ENCODE measurements at places on chromosomes 1 and 21.

DNA sequence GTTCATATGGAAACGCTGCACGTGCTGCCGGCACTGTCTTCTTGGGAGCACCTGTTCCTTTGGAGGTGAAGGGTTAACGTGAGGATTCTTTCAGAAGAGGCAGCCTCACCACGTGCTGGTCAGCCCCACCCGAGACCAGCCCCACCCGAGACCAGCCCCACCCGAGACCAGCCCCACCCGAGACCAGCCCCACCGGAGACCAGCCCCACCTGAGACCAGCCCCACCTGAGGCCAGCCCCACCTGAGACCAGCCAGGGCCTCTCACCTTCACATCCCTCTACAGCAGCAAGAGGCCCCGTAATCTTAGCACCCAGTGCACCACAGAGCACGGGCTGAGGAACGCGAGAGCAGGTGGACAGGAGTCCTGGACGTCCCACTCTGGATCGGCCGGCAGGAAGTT lies 18.0 kb downstream of the PRDM16 start:
- no peak for DNase-seq

DNA sequence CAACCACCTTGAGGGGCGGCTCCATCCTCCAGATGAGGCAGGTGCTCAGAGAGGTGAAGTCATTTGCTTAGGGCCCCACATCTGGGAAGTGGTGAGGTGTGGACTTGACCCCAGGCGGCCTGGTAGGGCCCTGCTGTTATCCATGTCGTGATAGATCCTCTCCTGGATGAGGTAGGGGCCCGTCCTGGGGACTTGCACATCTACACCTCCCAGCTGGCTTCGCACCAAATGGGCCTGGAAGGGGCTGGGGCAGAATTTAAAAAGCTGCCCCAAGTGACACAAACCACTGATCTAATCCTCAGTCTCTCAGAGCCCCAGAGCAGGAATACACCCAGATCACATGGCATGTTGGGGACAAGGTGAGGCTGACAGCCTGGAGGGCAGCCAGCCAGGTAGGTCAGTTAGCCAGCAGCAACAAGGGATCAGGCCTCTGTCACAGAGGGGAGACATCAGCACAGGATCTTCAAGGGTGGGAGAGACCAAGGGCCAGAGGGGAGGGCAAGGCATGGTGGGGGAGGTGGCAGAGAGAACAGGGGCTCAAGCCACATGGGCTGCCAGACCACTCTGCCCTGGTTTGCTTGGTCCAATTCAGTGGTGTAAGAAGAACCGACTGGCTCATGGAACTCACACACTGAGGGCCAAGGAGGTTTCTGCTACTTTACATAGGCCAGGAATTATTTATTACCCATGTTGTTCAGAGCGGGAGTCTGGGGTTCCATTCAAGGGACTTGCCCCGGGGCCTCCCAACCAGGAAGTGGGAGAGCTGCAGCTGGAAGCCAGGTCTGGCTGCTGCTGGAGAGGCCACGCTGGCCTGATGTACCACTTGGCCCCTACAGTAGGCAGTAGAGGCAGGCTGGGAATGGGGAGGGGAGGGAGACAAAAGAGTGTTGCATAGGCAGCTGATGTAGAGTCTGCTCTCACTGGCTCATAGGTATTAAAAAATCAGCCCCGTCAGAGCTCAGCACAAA lies 12.1 kb downstream of the LRP8 start:
- DNase-seq, result no peak

DNA sequence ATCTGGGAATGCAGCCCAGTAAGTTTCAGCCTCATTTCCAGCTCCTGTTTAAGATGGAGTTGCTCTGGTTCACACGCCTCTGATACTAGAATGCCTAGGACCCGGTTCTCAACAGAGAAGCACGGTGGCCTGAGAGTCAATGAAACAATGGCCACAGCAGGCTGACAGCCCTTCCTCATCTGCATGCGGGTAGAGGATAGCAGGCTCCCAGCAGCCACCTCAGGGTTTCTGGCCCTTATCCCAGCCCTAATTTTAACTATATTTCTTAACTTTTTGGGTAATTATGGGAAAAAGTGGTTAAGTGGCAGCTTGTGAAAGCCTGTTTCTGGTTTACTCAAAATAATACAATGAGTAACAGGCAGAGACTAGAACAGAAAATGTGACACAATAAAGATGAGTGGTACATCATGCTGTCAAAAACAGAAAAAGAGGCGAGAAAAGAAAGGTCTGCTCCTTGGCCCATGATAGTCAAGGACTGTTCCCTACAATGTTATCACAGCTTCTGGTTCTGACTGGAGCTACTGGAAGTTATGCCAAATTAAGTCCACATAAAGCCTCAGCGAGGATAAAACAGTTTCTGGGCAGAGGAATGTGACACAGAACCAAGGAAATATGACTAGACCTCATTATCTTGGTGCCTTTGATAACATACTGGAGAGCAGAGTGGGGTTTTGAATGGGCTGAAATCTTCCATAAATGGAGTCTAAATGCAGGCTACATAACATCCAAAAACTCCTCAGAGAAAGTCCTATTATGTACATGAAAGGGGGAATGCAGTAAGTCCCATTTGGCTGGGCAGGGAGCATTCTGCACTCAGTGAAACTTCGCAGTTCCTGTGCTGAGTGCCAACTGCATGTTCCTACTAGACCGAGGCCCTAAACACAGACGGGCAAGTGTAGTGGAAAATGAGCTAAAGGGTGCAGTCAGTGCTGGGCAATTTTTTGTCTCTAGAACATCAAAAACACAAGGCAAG lies 92.1 kb downstream of the NIBAN1 start:
- no peak for DNase-seq

DNA sequence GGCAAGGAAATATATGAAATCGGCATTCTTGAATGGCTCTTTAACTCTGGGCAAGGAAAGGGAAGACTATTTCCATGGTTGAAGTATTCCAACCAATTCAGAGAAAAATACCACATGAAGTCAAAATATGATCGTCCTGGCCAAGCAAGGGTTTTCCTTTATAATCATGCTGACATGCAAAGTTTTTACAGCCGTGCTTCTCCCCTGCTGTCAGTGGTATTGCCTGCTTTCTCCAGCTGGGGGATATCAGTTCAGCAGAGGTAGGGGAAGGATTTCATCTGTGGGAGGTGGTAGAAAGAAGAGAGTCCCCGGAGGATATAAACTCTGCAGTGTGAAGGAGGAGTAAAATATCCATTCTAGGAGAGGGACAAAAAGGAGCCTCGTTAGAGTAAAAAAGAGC lies 322.8 kb downstream of the PAPPA2 start:
- no peak for DNase-seq
